CD8-positive, alpha-beta T cell (primary cell): ENCODE measurements at places on chromosomes 11 and 22. TPM values are rescaled to one million over a fixed set of nuclear protein-coding genes. Genes with fewer than 3 reads are reported as not detected.
A peak's percentile ranks its signal among the peaks of the same experiment; 100 is the strongest.

Gene MIOX
- not detected for total RNA-seq

Gene GRAP2
- total RNA-seq, result 105 TPM

Gene TAF6L
- 10.3 TPM for total RNA-seq

DNA sequence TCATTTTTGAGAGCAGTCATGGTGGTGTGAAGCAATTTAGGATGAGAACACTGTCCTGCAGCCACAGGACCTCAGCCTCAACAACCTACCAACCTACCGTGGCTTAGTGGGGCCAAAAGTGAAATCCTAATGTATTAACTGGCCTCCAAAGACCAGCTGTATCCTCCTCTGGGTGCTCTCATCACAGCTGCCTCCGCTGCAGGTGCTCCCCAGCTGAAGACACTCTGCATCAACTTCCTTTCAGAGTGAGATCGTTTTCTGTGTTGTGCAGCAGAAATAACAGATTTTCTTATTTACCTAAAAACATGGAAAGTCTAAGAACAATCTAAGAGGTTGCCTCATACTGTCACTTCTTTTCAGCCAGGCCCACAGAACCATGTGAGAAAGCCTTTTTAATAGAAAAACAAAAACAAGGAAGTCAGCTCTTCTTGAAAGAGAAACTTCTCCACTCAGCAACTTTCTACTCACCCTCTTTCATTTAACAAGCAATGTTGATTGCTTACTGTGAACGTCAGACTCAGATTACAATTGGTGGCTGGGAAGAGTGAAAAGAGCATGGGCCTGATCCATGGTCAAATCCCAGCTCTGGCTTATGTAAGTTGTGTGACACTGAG, 136.1 kb downstream of the TENM4 start:
- no peak for DNase-seq

DNA sequence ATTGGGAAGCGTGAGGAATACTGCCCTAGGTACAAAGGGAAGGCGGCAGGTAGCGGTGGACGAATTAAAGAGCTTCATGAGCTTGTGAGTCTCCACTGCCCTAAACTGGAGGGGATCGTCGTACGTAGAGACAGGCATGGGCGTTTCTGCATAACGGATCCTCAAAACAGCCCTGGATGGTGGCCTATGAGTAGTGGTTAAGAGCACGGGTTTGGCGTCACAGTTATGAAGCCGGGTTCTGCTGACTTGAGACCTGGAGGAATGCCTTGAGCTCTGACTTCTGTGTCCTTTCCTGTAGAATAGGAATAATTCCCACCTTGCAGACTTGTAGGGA, 335 bp downstream of the TMEM138 start:
- DNase-seq, result peak; percentile 25

DNA sequence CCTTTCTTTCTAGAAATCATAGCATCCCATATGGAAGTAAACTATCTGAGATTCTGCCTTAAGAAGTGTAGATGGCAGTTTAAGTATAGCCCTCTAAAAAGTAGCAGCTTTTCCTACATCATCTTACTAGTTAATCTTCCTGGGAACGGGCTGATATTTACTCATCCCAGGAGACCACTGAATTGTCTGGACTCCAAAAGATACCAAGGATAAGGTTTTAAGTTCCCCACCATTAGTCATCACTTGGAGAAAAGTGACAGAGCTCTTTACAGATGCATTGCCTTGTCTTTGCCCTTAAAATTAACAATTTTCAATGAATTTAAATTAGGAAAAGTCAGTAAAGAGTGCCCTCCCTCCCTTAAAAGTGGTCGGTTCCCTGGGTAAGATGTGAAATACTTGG, 129.5 kb downstream of the MAML2 start:
- DNase-seq, result no peak

DNA sequence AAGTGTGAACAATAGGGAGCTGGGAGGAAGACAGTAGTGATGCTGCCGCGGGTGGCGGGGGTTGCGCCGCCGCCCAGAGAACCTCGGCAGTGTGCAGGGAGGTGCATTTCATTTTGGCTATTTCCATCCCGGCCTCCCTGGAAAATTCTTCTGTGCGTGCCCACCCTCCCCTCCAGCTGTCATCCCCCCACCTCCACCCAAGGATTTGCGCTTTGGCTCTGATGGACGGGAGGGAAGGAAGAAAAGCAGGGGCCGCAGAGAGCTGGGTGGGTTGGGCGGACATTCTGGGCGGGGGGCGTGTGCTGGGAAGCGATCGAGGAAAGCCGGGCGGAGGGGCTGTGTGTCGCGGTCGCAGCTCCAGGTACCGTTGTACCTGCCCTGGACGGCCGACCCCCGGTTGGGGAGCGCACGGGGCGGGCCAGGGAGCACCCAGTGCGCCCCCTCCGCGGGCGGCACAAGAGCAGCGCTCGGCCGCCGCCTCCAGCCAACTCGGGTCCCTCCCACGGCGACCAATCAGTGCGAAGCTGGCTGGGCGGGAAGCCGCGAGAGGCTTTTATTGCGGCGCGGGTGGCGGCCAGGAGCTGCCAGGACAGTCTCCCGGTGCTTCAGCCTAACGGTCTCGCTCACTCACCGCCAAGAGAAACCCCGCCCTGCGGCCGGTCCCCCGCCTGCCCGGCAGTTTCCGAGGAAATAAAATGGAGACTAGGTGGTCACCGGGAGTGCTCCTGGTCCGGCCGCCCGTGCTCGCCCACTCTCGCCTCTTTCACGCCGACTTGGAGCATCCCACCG, 1.6 kb downstream of the NCAM1 start:
- DNase-seq, result peak; percentile 13

- no peak for DNase-seq
These were observed 164.6 kb downstream of the ST3GAL4 start for GRCh38 chr11:126519764-126520734.

DNA sequence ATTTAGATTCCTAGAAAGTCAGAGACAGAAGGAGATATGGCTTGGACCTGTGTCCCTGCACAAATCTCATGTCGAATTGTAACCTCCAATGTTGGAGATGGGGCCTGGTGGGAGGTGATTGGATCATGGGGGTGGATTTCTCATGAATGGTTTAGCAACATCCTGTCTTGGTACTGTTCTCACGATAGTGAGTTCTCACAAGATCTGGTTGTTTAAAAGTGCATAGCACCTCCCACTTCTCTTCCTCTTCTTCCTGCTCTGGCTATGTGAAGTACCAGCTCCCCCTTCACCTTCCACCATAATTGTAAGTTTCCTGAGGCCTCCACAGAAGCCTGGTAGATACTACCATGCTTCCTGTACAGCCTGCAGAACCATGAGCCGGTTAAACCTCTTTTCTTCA, 27.6 kb upstream of the PAMR1 start:
- no peak for DNase-seq

DNA sequence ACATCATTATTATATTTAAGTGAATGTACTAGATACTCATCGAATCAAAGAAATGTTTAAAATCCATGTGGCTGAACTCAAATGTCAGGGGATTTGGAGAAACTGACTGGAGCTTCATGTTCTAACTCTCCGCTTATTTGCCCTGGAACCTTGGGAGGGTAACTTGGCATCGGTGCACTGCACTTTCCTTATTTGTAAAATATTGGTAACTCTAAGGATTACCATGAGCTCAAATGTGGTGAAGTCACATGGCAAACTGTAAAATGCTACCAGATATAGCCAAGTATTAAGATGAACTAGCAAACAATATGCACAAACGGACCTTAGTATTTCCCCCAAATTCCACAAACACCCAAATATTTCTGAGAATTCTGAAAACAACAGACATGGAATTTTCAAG, 75.6 kb downstream of the ETS1 start:
- DNase-seq, result no peak

- no peak for DNase-seq
These were observed 71.6 kb downstream of the MYEOV start for GRCh38 chr11:69365558-69365957.

DNA sequence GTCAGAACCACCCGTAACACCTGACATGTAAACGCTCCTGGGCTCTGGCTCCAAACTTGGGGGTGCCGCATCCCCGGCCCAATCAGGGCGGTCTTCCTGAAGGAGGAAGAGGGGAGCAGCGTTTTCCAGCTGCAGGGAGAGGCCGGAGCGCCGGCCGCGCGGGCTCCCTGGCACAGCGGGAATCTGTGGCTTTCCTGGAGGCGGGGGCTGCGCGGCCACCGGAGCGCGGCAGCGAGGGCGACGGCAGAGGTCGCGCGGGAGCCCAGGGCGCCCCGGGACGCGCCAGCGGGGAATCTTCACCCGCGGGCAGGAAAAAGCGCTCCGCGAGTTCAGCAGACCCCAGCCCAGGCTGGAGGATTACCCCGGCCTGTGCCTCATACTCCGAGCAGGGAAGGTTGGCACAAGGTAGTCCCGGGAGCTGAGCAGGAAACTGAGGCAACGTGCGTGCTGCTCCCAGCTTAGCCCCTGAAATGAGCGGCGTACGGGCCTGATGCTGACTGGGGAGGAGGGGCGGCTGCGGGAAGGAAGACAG, 600 bp upstream of the ESAM start:
- DNase-seq, result no peak

DNA sequence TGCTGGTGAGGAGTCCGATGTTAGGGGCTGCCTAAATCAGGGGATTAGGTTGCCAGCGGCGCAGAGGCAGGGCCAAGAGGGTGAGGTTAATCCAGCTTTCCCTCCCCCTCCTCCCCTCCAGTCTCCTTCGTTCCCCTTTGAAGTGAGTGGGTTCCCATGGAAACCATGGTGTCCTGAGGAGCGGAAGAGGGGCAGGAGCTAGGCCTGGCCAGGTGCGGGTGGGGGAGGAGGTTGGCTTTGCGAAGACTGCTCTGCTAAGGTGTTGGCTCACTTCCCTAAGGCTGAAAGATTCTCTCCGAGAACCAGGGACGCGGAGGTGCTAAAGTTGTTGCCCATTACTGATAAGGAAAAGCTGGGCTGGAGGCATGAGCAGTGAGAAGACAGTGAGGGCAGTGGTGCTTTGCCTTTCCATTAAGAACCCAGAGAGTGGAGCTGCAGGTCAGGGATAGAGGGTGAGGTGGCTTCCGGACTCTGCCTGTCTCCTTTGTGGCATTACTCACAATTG, 124.6 kb downstream of the FEZ1 start:
- no peak for DNase-seq
